ENCODE measurements at places on chromosomes 1 and 21.

- DNase-seq, result no peak
These were observed 10.3 kb downstream of the DENND4B start for GRCh38 chr1:153936011-153936802.

GRCh38 chr1:7810395-7810794, 26.3 kb downstream of the PER3 start:
- no peak for DNase-seq

DNA sequence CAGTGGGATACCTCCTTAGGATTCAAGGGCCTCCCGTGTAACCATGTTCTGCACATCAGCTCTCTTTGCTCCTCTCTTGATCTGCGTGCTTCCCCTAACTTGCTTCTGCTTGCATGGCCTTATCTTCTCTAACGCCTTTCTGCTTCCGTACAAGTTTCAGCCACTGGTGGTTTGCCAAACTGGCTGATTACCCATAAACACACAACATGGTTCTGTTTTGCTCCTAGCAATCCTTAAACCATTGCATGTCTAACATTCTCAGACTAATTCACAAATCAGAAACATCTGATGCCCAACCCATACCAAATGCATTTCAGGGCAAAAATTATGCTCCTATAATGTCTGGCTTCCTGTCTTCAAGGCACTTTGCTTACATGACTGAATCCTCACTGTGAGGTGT, 166.4 kb downstream of the PBX1 start:
- no peak for DNase-seq

DNA sequence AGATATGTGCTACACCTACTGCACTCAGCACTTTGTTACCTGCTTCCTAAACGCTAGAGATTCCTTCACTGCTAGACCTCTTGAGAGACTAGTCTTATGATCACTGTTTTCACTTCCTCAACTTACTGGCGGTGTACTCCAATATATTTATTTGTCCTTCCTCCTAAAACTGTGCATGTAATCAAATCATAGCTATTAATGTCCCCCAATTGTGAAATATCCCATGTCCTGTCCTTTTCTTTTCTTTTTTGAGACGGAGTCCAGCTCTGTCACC, 3.4 kb downstream of the SOAT1 start:
- DNase-seq, result no peak

DNA sequence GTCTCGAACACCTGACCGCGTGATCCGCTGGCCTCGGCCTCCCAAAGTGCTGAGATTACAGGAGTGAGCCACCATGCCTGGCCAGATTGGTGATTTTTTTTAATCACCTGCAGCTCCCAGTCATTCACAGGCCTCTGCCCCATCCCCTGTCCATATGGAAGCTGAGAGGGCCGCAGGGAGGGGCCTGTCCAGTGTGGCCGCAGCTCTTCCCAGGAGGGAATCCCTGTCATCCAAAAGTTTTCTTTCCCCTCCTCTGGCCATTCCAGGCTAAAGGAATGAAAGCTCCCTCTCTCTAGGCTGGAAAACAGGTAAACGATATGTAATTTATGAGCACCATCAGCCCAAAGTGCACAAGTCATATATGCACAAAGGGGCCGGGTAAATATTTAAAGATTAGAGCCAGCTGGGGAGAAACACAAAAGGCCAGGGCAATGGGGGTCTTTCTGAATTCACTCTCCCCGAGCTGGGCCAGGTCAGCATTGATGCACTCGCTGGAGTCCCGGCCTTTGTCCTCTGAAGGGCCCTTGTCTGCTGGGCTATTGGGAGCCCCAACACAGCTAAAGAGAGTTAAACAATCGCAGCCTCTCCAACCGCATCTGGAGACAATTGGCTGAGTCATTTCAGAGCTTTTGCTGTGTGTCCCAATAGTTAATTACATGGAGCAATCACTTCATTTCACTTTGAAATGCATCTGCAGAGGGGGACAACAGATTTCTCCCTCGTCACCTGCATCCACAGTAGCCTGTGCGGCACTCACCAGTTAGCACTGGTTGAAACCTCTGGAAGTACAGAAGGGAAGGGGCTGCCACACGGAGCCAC, 3.8 kb upstream of the HES3 start:
- DNase-seq, result no peak

- no peak for DNase-seq
These were observed 14.3 kb downstream of the PROK1 start for GRCh38 chr1:110465038-110465813.

- DNase-seq, result no peak
These were observed 40.2 kb upstream of the NHLH2 start for GRCh38 chr1:115880981-115881672.

- DNase-seq, result no peak
These were observed 118.7 kb downstream of the SIK1 start for GRCh38 chr21:43308101-43308814.

- no peak for DNase-seq
These were observed 130.2 kb upstream of the ATP1B1 start for GRCh38 chr1:168976267-168976666.

DNA sequence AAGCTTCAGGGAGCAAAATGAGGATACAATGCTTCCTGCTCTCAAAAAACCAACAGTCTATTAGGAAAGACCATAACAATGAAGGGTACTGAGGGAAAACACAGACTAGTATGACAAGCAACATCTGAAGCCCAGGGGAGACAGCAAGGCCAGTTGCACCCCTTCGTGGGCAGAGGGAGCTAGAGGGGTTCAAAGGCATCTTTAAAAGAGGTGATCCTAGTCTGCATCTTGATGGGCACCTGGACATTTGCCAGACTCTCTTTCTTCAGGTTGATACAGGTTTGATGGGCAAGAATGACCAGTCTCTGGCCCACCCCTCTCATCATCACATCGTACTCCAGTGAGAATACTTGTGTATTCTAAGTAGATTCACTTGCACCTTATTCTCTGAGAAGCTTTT, 177.7 kb downstream of the VAV3 start:
- no peak for DNase-seq

GRCh38 chr1:240524356-240525069, 87.4 kb downstream of the GREM2 start:
- no peak for DNase-seq

- DNase-seq, result no peak
These were observed 61.7 kb downstream of the MDM4 start for GRCh38 chr1:204577794-204578478.
